A172 (cell line): ENCODE measurements at places on chromosomes 5 and 9. TPM values are rescaled to one million over a fixed set of nuclear protein-coding genes. Genes with fewer than 3 reads are reported as not detected.

Gene TMOD1
- total RNA-seq: 0.81 and 2.1 TPM in 2 replicates

Gene NME5
- total RNA-seq: 1.8 and 2.6 TPM in 2 replicates

Gene PRRX2
- not detected in 2 replicates for total RNA-seq

Gene EIF4EBP3
- total RNA-seq: not detected in 2 replicates

Gene ARID3C
- 0.19 TPM in 1 of 2 replicates, not detected in the other for total RNA-seq

Gene LCN1
- total RNA-seq: 0.47 TPM in 1 of 2 replicates, not detected in the other

Gene TMEM267
- total RNA-seq: 19.1 and 21.7 TPM in 2 replicates

Gene NEUROG1
- total RNA-seq: not detected in 2 replicates

Gene PFN3
- not detected in 2 replicates for total RNA-seq

DNA sequence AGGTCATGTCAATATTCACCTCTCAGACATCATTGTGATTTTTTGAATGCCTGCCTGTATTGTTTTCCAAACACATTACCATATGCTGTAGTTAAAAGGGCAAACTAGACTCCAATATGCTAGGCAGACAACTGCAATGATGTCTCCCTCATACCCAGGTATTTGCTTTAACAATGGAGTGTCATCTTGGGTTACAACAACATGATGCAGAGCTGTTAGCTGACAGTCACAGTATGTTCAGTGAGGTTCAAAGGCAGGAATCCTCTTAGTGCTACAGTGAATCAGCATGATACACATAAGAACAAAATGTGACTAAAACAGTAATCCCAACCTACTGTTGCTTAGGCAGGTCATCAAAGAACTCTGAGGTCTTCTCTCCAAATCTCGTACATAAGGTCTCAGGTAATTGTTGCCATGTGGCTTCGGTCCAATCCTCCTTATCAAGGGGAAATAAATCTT lies 24.0 kb downstream of the OR1J1 start:
- no peak for DNase-seq

- peak; percentile 87 for DNase-seq
Observed at GRCh38 chr5:137575847-137576246, 76.7 kb upstream of the SPOCK1 start.

DNA sequence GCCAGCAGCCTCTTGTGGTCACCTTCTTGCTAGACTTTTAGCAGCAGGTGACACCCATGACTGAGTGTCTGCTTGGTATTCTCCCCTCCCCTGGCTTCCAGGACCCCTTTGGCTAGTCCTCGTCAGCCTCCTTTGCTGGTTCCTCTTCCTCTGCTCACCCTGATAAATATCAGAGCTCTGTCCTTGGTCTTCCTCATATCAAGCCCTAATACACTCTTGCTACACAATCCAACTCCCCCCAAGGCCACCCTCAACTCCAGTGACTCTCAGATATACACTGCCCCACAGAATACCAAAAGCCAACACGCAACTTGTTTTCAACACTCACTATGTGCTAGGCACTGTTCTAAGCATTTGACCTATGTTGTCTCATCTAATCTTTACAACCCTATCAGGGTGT lies 30.3 kb upstream of the LCP2 start:
- DNase-seq: no peak

DNA sequence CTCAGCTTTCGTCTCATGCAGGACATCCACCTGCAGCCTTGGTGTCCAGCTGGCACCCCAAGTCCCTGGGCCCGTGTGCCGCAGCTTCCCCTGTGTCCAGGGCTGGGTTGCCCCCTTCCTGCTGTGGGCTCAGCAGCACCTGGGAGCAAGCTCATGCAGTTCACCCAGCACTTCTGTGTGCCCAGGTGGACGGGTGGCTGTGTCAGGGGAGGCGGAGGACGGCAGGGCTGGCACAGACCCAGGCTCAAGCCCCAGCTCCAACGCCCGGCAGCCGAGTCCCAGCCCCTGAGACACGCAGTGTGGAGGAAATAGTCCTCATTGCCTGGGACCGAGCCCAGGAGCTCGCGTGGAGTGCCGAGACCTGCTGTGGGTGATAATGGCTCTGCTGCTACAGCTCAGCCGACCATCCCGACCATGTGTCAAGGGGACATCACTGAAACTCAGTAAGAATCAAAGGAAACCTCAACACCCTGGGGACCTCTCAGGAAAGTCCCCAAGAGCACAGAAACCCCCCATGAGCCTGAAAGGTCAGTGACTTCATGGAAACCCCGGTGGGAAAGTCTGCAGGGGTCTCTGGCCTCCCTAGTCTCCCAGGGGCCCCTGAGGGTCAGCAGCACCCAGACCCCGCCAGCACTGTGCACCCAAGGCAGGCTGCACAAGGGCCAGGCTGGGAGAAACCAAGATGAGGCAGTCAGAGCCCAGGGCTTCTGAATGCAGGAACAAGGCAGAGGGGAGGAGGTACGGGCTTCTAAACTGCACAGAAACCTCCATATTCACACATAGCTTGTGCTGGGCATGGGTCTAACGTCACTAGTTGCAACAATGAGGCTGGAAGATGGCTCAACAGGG lies 38.8 kb downstream of the LPCAT1 start:
- no peak for DNase-seq

- DNase-seq: no peak
Observed at GRCh38 chr9:127905004-127905728, 5.8 kb upstream of the ST6GALNAC6 start.

- no peak for DNase-seq
Observed at GRCh38 chr5:154740957-154741356, 14.2 kb upstream of the LARP1 start.

- DNase-seq: peak; percentile 25
Observed at GRCh38 chr5:39093352-39093751, 19.2 kb upstream of the RICTOR start.

DNA sequence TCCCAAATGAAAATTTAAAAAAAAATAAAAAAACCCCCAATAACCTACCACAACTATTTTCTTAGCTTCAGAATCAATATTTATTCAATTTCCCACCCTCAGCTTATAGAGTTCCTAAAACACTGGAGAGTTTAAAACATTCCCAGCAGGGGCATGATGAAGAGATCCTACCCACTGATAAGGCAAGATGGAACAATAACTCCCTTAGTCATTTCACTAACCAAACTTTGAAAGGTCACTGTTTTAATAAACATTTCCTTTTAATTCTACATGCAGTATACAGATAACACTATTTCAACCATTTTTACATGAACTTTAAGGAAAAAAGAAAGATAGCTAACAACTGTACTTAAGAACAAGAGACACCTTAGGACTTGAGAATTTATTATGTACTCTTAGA lies 34.9 kb upstream of the ACOT12 start:
- DNase-seq: peak; percentile 27

DNA sequence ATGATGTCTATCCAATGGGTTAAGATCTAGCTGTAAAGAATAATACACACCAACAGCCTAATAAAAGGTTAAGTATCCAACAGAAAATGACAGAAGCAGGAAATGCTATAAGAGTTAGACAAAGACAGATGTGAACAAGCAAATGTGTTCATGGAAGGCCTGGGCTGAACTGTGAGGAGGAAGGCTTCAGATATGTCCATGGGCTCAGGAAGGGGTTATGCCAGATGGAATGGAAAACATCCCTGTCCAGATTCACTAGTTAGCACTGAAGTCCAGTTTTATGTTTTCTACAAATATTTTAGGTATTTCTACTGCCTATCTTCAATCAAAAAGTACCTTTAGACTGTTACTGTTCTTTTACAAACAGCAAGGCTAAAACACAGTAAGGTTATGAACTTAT lies 27.1 kb downstream of the ERAP1 start:
- DNase-seq: no peak

DNA sequence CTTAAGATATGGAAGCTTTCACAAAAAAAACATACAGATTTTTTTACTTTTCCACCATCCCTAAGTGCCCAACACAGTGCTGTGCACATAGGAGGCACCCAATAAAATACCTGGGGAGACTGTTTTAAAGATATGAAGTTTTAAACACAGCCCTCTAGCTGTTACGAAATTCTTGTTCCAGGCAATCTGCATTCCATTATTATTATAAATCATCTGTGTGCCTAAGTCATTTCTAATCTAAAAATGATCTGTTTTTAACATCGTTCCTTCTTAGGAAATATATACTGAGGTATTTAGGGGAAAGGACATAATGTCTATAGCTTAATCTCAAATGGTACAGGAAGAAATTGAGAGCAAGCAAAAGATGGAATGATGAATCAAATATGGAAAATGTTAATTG lies 32.7 kb upstream of the ISCA1 start:
- DNase-seq: no peak

- no peak for DNase-seq
Observed at GRCh38 chr9:101486693-101487442, 46.8 kb upstream of the RNF20 start.

GRCh38 chr5:181188700-181189362 lies 16.2 kb downstream of the TRIM7 start:
- peak; percentile 69 for DNase-seq

GRCh38 chr5:66807743-66808142 lies 211.6 kb downstream of the MAST4 start:
- DNase-seq: peak; percentile 43

DNA sequence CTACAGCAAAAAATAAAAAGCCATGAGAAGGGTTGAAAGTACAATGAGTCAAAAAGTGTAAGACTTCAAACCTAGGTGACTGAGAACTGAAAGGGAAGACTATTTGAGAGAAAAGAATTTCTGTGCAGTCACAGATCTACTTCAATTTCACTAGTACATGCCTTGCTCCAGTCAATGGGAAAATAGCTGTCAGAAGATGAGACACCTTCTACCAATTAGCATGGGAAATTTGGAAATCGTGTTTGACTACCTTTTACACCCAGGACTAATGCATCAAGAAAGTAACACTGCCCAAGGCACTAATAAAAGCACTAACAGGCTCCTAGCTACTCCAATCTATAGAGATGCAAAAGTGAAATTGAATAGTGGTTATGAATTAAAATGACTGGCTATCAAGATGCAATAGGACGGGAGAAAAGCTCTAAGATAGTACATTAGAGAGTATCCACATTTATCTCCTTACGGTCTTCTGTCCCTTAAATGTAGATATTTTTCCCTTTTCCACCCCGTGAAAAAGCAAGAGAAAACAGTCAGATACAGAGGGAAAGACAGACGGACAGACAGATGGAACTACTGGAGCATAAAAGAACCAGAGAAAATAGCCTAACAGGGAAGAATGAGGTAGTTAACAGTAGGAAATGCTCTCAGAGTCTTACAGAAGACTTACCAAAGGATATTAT lies 15.2 kb downstream of the ERP44 start:
- DNase-seq: no peak

DNA sequence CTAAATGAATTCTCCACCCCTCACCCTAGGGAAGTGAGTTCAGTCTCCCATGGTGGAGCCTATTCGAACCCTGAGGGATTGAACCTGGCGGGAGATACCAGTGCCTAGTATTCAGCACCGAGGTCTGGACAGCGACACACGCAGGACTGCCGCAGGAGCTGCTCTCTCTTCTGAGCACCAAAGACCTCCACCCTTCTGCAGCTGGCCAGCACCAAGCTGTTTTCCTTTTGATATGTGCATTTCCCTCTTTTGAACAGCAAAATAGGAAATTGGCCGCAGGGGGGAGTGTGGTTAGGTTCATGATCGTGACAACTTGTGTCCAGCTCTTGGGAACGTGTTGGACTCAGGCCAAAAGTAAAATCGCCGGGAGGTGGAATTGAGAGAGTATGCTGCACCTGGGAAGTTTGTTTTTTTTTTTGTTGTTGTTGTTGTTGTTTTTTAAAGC lies 1.2 kb upstream of the PCSK1 start:
- peak; percentile 67 for DNase-seq

DNA sequence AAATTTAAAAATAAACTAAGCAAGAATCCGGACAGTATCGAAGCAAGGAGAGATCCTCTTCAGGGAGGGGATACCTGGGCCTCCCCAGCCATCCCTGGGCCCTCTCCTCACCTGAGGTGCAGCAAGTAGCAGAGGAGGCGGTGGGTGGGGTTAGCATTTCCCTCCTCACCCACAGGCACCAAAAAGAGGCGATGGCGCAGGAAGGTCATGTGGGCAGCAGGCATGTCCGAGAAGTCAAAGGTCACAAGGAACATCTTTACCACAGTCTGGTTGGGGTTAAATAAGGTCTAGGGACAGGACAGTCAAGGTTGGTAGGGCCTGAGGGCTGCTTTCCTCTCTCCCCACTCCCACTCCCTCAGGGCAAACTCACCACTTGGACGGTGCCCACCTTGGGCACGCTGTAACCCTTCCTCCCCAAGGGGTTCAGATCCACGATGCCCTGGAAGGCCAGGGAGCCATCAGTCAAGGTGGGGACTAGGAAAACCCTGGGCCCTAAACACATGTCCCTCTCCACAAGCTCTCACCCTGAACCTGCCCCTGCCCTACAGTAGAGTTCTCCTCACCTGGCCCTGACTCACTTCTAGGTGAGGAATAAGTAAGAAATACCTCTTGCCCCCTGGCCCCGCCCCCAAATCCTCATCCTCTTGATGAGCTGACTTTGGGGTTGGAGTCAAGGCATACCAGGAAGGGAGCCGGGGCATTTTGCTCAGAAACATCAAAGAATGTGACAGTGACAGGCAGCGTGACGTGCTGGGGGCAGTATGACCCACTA lies 2.8 kb upstream of the STOML2 start:
- DNase-seq: no peak

- no peak for DNase-seq
Observed at GRCh38 chr5:10036136-10036815, 213.4 kb downstream of the ATPSCKMT start.

GRCh38 chr9:98966676-98967075 lies 23.0 kb downstream of the COL15A1 start:
- DNase-seq: no peak

DNA sequence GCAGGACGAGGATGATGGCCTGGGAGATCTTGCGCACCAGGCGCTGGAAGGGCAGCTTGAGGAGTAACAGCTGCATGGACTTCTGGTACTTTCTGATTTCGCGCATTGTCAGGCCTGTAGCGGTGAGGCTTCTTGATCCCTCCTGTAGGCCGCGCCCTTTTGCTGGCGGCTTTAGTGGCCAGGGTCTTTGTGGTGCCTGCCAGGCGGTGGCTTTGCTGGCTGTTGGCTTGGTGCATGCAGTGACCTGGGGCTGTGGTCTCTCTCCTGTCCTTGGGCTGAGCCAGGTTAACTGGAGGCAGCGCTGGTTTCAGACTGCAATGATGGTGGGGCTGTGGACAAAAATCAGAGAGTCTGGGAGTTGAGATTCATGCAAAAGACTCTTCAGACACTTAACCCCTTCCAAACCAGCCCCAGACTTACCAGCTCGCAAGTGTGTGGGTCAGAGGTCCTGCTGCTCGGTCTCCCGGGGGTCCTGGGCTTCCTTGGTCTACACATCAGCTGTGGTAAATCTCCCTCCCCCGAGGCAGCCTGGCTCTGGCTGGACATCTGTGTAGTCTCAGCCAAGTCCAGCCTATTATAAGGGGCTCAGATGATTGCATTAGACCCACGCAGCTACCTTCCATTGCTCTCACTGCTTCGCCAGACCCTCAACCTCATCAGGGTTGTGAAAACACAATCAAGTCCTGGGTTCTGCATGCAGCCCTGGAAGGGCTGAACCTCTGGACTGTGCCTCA lies 4.8 kb downstream of the TAF11L12 start:
- no peak for DNase-seq

DNA sequence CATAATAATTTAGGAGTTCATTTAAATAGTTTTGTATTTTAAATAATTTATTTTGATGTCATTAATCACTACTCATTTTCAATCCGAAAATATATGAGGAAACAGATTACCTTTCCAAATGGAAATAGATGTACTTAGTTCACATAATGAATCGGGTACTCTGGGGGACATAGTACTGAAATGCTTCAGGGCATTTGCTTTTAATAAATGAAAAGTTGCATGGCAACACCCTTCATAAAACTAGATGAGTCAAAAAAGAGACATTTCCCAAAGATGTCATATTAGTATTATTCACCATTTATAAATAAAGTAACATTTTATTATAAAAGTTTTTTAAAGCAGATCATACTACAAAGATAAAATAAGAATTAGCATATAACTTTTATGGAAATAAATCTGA lies 177.8 kb downstream of the MCTP1 start:
- no peak for DNase-seq

- DNase-seq: no peak
Observed at GRCh38 chr5:40332970-40333369, 346.7 kb upstream of the PTGER4 start.
